Posterior cingulate gyrus (tissue), 11 donors: ENCODE measurements at places on chromosomes 12 and 14.
A peak's percentile ranks its signal among the peaks of the same experiment; 100 is the strongest.

DNA sequence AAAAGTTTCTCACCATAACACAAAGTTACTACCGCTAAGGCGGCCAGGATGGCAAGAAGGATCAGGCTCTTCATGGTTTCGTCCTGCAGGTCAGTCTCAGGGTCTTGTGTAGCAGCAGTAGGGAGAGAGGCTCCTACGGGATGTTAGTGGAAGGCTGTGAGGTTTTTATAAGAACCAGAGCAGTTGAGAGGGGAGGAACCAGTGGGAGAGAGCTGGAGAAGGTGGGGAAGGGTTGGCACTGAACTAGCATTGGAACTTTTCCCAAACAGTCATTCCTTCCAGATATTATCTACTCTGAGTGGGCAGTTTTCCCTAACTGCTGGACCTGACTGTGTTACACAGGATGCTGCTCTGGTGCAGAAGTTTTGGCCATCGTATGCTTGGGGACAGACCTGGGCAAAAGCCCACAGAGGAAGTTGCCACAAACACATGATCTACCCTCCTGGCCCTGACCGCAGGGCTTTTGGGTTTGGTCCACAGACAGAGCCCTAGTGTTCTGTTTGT, at the start of gene MGP:
MGP (minus strand) TSS at position 137 of the 504 bp plus-strand sequence; CDS start at position 74, 63 bp downstream.
- DNase-seq: no peak

DNA sequence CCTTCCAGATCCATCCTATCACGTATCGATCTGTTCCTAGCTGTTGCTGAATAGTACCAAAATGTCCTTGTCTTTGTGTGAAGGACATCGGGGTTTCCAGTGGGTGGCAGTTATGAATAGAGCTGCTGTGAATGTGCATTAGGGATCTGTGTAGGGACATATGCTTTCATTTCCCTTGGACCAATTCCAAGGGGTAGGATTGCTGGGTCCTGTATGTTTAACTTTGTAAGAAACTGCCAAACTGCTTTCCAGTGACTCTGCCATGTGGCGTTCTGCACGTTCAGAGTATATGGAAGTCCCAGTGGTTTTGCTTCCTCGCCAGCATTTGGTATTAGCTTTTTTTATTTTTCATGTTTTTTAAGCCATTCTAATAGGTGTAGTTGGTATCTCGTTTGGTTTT, 28.6 kb downstream of the PACS2 start:
- DNase-seq: no peak

- DNase-seq: peak; percentile 58
Observed at GRCh38 chr12:76558684-76559399, 729 bp downstream of the OSBPL8 start.

DNA sequence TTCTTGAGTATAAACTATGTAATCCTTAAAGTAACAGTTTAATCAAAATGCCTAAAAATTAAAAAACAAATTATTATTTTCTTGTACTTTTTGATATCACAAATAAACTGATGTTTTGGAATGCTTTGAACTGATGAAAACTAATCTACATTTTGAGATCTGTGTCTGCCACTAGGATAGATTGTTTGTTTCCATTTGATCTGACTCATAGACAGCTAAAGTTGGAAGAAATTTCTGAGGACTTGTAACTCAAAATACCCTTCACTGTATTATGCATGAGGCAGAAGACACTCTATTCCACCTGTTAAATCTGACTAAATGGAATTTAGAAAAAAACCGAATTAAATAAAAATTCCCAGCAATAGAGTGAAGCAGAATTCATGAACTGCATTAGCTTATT, 1400.0 kb upstream of the FLRT2 start:
- DNase-seq: no peak

GRCh38 chr12:51368640-51369517, 22.3 kb downstream of the GALNT6 start:
- DNase-seq: no peak

- DNase-seq: no peak
Observed at GRCh38 chr12:27623645-27624044, 72.6 kb upstream of the REP15 start.

DNA sequence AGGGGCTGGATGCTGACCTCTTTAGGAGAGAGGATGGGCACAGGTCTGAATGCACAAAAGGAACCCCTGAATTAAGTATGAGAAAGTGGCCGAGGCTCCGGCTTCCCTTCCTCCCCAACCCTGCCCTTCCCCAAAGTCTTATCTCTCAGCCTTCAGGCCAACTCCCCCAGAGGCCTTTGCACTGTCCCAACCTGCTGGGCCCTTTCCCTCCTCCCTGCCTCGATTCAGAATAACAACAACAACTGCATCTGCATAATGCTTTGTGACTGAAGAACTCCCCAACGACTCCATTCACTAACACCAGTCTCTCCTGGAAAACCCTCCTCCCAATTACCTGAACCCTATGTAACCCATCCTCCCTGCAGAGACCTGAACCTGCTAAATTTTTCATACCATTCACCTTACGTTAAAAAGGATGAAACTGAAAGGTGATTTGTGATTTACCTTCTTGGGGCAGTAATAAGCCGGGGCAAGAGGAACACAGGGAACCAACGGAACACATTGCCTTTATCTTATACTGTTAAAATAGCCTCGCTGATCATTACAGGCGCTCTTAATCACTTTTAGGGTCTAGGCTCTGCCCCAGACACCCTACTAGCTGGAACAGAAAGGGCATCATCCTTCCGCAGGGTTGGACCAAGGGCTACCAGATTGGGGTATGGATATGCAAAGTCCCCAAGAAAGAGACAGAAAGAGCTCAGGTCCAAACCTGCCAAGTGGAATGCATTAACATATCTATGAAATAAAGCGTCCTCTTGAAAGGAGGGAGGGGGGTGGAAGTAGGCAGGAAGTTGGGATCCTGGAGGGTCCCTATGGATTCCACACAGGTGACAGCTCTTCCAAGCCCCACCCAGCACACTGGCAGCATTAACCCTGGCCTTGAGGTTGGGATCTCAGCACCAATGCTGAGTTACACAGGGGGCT, 24.2 kb upstream of the FOXN3 start:
- no peak for DNase-seq

GRCh38 chr12:40942326-40942725, 245.8 kb upstream of the PDZRN4 start:
- DNase-seq: no peak

DNA sequence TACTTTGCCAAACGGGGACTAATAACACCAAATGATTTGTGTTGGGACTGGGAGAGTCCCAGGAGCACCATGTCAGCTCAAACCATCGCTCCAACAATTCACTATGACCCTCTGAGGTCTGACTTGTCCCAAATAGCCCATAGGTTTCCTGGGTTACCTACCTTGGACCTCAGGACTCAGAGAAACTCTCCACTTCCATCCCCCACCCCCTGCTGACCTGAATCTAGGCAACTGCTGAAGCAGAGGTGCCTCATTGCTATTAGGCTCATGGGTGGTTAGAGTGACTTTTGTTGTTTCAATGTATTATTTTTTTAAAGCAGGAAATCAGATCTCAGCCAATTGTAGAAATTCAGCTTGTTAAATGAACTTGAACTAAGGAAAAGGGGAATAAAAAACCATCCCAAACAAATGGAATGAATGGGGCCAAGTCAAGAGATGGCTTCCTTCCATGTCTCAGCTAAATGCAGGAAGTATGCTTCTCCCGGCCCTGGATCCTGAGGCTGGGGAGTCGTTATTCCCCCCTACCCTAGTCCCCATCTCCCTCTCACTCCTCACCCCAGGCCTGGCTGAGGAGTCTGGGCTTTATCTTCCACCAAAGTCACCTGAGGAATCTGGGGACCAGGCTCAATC, 80.9 kb upstream of the SLC24A4 start:
- no peak for DNase-seq

- no peak for DNase-seq
Observed at GRCh38 chr14:98137131-98138025, 1134.6 kb downstream of the BCL11B start.

DNA sequence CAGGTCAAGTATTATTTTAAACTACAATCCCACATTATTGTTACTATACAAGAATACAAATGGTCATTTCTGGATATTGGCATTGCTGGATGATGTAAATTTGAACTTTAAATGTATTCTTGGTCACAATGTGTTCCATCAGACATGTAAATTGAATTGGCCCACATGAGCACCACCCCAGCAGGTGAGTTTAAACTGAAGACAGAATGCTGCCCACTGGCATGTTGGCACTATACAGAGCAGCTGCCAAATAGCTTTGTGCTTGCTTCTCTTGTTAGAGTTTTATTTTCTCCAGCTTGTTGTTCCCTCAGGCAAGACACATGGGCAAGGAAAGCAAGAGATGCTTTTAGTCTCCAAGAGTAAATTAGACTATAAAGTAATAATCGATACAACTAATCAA, 98.6 kb downstream of the C12orf50 start:
- no peak for DNase-seq

DNA sequence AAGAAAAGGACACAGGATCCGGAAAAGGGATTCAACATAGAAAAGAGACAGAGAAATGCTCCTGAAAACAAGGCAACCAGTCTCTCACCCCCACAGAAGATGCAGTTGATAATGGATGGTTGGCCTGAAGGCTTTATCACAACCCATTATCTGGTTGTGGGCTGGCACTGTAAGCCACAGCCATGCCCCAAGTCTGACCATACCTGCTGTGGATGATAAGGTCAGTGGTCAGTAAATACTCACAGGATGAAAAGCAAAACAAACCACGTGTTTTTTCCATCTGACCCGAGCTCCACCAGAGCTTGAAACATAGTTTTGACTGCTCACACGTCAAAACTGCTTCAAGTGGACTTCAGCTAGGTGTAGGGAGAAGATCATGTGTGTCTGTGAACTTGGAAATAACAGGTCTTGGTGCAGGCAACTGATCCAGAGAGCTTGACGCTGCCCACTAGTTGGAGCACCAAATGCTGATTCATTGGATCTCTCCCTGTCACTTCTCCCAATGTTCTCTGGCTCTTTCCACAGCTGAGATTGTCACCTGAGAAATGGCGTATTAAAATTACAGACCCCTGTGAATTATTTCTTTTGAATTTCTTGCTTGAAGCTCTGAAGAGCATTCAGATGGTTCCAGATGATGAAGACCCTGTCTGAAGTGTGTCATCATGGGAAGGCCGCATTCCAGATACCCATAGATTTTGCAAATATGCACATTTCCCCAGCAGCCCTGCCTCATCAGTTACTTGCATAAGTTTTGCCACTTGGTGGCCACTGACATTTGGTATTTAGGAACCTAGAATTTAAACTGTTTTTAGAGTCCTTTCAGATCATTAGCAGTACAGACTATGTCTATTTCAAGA, 8.5 kb downstream of the TMEM233 start:
- DNase-seq: no peak

DNA sequence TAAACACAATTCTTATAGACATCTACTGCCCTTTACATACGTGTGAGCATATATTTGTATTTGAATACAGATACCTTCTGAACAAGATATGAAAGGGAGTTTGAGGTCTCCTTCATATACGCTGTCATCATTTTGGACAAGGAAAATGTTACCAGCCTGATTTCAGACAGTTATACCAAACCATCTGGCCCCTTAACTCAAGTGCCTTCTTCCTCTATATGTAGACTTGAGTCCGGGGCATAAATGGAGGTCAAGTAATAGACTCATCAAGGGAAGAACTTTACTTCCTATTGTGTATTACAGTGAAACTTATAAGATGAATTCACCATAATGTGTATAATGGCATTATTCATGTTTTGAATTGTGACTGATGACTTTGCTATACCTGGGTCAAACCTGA, 52.2 kb downstream of the FAR2 start:
- DNase-seq: no peak

GRCh38 chr14:23017091-23017490, 7.1 kb upstream of the C14orf93 start:
- no peak for DNase-seq

DNA sequence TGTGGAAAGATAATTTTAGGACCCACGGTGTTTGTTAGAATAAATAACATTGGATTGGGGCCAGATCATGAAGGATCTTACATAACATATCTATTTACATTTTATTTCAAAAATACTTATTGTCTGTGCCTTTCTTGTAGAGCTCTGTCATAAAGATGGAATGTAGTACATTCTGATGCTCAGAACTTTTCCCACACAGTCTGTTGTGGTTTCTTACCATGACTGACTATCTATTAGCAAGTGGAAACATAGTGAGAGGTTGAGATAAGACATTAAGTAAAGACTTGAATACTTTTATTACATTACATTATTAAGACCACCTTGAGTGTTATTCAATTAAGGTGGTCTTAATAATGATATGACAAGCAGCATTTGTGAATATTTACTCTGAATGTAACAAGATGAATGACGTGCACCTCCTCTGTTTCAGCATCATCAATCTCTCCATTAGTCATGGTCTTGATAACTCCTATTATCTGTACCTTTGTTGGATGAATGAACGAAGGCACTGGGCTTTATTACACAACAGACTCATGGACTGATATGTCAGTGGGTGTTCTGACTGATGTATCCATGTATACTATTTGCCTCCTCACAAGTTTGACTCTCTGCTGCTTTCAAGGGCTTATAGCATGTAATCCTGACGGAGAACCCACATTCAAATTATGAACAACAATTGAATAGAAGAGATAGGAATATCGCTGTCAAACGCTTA, 883.0 kb upstream of the FLRT2 start:
- no peak for DNase-seq

DNA sequence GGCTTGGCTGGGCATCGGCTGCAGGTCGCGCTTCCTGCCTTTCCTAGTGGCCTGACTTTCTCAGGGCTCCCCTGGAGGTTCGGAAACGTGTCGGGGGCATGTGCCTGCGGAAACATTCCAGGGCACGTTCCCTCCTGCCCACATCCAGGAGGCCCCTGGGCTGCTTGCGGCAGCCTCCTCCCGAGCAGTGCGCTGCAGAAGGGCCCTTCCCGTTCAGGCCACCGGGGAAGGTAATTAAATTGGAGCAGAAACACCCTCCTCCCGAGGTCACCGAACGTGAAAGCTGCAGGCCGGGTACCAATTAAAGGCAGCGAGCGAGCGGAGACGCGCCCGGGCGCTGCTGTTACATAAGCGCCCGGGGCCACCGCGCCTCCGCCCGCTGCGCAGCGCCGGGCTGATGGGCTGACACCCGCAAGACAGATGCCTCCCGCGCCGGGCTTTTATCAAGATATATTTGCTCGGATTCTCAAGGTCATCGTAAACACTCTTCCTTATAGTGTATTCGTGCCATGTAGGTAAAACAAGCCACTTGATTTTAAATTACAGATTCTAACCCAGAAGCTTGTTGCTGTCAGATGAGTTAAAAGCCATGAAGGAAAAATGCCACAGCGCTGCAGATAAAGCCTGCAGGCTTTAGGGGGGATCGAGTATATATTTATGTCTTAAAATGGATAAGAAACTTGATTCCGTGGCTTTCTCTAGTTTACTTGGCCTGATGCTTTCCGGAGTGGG, 31.4 kb downstream of the SSPN start:
- DNase-seq: peak; percentile 47

- peak; percentile 35 for DNase-seq
Observed at GRCh38 chr12:64780531-64781279, 21.5 kb upstream of the GNS start.

- no peak for DNase-seq
Observed at GRCh38 chr12:108559748-108560147, 1.2 kb downstream of the SART3 start.

- no peak for DNase-seq
Observed at GRCh38 chr12:41418586-41418985, 230.5 kb downstream of the PDZRN4 start.

- no peak for DNase-seq
Observed at GRCh38 chr14:73937012-73937411, 12.9 kb downstream of the FAM161B start.
